Omental fat pad (tissue), 4 donors: ENCODE measurements at places on chromosomes 5 and 9.

DNA sequence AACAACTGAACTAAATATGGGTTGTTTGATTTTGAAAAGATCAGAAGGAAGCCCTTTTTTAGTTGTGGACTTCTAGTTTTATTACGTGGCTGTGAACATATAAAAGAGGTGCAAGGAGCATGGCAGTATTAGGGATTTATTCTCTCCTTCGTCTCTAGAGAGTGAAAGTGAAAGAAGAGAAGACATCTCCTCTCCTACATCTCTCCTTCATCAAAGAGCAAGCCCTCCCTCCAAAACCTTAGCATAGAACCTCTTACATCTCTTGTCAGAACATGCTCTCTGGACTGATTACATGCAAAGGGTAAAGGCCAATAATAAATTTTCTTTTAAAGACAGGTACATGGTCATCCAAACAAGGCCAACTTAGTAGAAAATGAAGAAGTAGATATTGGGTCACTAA lies 184.3 kb upstream of the IRX1 start:
- DNase-seq, result no peak

DNA sequence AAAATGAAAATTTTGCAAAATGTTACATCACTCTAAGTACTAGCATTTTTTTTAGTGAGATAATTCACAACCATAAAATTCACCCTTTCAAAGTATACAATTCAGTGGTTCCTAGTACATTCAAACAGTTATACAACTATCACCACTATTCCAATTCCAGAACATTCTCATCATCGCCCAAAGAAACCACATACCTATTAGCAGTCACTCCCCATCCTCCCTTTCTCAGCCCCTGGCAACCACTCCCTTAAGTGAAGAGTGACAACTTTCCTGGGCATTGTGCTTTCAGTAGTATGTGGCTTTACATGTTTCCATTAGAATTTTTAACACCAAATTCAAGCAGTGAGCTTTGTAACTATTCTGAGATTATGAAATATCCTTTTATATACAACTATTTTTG lies 81.4 kb downstream of the RASEF start:
- no peak for DNase-seq

GRCh38 chr5:166671811-166672210 lies 1619.6 kb upstream of the WWC1 start:
- no peak for DNase-seq

GRCh38 chr5:82151662-82152061 lies 126.5 kb downstream of the RPS23 start:
- no peak for DNase-seq

GRCh38 chr9:105204416-105204815 lies 40.0 kb upstream of the SLC44A1 start:
- DNase-seq, result no peak

GRCh38 chr9:133294257-133294656 lies 19.3 kb upstream of the ABO start:
- DNase-seq, result no peak

- no peak for DNase-seq
Measured at GRCh38 chr9:96107436-96107835, 194.5 kb downstream of the HSD17B3 start.

DNA sequence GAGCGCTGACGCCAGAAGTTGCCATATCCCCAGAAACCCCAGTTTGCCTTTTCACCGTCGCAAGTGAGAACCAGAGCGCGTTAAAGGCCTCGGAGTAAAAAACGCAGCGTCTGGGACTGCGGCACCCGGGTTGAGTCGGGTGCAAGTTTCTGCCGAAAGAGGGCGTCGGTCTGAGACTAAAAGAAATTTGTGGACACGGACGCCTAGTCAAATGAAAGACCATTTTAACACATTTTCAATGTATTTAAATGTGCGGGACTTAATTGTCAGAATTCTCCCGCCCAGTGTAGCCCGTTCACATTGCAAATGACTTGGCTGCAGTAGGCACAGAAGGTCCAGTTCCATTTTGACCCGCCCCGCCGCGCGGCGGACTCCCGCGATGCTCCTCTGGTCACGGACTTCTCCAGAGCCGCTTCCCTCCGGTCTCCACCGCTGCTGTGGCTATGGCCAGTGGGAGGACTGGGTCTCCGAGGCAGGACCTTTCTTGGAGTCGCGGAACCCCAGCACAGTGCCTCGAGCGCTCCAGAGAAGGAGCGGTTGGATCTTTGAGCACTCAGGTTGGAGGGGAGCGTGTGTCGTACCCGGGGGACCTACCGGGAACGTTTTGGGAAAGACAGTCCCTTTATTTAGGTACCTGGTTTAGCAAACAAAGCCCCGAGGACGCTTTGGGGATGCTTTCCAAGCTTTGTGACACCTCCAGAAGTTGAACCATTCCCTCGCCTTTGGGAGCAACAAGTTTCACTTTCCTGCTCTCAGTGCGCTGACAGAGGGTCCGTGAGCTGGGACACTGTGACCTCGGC lies 1.2 kb upstream of the NPR3 start:
- peak; percentile 35 for DNase-seq

- no peak for DNase-seq
Measured at GRCh38 chr9:112880650-112881049, 10.0 kb downstream of the SLC46A2 start.

DNA sequence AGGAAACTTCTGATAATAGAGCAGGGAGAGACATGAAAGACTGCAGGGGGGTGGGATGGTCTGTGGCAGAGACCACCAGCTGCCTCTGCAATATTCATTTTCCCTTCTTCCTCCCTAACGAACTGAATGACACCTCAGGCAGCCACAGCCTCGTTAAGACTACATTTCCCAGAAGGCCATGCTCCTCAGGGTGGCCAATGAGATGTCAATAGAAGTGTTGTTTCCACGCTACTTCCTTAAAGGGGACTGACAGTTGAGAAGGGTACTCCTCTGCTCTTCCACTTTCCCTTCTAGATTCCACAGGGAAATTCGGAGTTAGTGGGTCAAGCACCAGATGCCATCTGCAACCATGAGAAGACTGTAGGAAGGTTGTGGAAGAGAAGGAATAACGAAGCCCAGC lies 52.0 kb upstream of the DAPK1 start:
- DNase-seq, result no peak

DNA sequence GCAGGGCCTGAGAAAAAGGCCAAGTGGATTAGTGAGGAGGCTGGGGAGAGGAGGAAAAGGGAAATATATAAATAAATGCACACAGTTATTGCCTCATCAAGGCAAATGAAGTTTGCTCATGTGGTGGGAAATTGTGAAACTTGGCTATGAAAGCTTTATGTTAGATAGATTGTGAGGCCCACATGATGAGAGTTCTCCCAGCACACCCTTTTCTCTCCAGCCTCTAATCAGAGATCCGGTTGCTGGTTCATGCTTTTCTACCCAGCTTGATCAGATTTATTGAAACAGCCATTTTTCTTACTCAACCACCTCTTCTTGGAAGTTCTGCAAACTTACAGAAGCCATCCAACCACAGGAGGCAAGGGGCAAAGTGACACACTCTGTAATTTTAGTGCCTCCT lies 125.8 kb upstream of the KLF4 start:
- DNase-seq, result no peak

- no peak for DNase-seq
Measured at GRCh38 chr9:567747-568305, 273.7 kb upstream of the DMRT1 start.

- DNase-seq, result no peak
Measured at GRCh38 chr9:133460405-133461175, 812 bp downstream of the CACFD1 start.

DNA sequence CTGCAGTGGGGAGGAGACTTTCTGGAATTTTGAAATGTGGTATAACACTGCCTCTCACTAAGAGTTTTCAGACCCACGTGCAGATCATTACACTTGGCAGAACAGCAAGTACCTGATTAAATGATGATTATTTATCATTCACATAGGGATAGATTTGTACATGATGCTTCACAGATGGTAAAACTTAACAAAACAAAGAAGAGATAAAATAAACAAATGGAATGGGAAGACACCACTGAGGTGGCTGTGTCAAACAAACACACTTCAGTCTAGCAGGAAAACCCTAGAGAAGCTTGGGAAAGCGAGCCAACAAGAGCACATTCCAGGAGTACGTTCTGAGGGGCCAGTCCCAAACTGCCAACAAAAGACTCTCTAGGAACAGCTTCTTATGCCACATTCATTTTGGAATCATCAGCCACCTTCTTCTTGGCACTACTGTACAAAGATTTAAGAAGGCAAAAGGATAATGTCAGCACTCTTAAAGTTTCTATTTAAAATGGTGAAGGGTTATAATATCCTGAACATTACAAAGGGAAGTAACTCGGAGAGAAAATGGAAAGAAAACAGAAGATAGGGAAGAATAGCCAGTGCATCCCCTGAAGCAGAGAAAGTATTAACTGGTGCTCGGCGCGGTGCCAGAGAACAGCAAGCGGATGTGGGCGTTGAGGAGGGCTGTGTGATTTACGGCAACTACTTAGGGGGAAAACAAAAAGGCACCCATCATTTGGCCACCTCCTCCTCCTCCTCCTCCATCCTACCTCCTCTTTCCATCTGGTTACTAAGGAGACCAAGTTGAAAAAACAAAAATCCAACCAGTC lies 1.6 kb downstream of the MED27 start:
- peak; percentile 51 for DNase-seq

DNA sequence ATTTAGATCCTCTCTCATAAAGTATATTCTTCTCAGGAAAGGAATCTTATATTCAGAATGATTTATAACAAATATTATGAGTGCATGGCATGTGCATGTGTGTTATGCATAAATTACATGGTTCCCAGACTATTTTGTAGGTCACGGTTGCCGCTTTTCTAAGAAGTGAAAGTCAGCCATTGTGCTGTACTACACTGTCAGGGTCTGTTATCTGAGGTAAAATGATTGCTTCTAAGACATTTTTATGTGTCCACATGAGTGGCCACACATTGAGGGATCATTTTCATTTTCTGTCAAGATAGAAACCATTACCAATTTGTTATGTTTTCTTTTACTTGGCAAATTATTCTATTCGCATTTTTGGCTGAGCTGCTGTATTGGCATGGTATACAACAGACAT lies 210.8 kb downstream of the CWC27 start:
- DNase-seq, result no peak

- no peak for DNase-seq
Measured at GRCh38 chr5:103371046-103371607, 112.6 kb downstream of the MACIR start.

DNA sequence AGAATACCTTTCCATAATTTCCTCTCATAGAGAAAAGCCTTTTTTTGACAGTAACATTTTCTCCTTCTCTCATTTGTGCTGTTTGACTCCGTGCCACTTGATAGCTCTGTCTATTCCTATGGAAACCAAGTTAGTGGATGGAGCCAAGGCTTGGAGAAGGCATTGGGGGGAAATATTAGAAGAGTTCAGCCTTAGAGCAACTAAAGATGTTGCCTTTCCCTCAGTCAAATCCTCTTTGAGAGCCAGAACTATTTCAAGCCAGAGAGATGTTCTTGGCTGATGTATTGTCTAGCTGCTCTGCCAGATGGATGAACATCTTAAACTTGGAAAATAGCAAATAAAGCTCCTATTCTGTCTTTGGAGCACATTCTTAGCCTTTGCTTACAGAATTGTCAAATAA lies 112.4 kb downstream of the INVS start:
- DNase-seq, result no peak

DNA sequence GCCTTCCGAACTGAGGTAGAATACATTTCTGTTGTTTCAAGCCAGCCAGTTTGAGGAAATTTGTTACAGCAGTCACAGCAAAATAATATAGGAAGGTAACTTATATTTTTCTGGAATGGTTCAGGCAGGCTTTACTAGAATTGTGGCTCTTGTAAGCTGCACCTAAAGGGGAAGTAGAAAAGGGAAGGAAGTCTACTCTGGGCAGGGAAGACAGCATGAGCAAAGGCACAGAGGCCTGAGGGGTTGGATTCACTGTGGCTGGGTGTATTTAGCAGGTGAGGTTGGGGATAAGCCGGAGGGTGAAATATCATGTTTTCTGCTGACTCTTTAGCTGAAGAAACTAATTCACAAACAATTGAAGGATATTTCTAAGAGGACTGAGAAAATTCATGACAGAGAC lies 183.5 kb downstream of the GAS1 start:
- no peak for DNase-seq

- DNase-seq, result no peak
Measured at GRCh38 chr5:2009986-2010914, 127.5 kb upstream of the IRX4 start.

DNA sequence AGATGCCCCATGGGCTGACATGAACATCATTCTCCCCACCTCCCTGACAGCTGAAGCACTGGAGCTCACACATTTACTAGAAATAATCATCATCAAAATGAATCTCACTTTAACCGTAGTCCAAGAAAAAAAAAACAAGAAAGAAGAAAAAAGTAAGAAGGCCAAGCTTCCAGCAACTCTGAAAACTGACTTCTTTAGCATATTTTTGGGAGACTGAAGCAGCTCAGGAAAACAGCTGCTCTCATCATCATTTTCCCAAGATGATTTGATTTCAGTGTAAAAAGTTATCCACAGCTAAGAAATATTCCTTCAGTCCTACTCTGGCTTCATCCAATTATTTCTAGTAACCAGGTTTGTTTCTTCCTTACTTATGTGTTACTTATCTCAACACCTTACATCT lies 91.7 kb downstream of the GLDC start:
- DNase-seq, result no peak

DNA sequence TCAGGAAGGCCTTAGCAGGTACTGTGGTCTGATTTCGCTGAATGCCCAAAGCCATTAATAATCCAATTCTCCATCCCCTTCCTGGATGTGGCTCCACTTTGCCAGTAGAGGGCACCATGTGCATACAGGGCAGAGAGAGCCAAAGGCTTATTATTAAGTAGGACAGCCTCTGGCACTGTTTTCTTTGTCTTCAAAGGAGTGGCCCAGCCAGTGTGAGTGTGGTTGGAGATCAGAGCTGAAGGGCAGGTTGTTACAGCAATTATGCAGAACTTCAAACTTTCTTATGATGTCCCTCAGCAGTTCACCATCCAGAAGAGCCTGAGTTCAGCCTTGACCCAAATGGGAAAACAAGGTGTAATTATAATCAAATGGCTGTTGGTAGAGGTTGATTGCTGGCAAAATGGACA lies 38.6 kb upstream of the CEMIP2 start:
- no peak for DNase-seq
